ENCODE measurements at places on chromosomes 13 and 19.

GRCh38 chr13:30846311-30846710 is 59.8 kb upstream of the MEDAG start:
- no peak for DNase-seq

GRCh38 chr13:48142436-48142835 is 47.5 kb upstream of the MED4 start:
- no peak for DNase-seq

DNA sequence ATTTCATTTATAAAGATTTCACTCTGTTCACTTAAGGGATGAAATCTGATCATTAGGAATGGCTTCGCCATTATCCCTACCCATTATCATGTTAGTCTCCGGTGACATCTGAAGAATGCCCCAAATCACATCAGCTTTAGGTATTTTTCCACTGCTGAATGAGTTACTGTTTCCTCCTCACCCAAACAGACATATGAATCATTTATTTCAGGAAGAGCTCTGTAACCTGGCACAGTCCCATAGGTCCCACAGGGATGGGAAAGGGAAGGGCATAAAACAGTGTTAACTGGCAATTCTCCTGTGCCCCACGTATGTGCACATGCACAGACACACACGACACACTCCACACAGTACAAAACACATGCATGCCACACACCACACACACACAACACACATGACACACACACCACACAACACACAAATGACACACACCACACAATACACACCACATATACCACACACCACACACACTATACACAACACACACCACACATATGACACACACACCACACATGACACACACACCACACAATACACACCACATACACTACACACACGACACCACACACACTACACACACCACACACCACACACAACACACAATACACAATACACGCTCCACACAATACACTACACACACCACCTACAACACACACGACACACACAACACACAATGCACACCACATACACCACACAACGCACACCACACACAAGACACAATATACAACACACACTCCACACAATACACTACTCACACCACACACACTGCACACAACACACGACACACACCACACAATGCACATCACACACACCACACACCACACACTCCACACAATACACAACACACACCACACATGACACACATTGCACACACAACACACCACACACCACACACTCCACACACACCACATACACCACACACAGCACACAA is 15.4 kb downstream of the TMEM255B start:
- no peak for DNase-seq

DNA sequence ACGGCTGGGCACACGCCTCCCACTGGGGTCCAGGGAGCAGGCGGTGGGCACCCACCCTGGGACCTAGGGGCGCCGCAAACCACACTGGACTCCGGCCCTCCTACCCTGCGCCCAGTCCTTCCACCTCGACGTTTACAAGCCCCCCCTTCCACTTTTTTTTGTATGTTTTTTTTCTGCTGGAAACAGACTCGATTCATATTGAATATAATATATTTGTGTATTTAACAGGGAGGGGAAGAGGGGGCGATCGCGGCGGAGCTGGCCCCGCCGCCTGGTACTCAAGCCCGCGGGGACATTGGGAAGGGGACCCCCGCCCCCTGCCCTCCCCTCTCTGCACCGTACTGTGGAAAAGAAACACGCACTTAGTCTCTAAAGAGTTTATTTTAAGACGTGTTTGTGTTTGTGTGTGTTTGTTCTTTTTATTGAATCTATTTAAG is 1.6 kb downstream of the JUNB start:
- no peak for DNase-seq

- DNase-seq: no peak
Observed at GRCh38 chr19:13262450-13262849, 112.2 kb downstream of the IER2 start.

- DNase-seq: no peak
Observed at GRCh38 chr19:17054746-17055145, 20.5 kb downstream of the HAUS8 start.

DNA sequence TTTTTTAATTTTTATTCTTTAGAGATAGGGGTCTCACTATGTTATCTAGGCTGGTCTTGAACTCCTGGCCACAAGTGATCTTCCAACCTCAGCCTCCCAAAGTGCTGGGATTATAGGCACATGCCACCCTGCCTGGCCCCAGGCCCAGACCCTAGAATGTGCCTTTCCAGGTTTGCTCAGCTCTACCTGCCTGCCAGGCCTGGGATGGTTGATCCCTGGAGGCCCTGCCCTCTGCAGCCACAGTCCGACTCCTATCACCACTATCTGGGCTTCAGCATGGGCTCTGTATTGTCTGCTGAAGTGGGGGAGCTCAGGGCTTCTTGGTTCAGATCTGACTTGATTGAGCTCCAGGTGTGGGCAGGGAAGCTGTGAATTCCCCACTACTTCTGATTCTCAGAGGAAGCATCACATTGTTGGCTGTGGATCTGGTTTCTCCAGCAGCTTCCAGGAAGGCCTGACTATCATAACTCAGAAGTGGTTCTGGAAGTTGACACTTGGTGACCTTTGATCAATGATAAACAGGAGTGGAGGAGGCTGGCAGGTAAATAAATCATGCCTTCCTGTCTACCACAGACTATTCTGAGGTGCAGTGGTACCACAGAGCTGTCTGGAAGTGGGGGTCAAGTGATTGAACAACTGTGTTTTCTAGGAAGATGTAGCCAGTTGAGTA is 71.9 kb downstream of the OLFM4 start:
- DNase-seq: no peak

DNA sequence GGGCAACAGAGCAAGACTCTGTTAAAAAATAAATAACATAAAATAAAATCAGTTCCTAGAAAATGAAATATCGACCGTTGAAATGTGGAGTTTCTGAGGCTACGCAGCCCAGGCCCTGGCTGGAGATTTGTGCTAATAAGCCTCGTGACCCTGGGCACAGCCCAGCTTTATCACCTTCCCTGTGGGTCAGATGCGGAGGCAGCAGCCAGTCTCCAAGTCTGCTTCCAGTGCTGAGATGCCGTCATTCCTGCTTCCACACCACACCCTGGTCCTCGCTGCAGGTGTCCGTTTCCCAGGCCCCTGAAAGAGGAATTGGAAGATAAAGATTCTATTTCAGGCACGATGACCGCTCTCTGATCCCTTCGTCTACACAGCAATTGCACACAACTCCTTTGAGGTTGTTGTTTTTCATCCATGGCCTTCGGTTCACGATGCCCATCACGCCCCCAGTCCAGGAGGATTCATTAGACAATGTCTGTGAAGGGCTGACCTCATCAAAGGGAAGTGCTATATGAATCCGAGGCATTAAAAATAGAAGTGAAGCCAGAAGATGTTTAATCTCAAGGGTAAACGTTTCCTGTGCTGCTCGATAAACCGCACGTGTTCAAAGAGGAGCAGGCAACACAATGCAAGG is 48.3 kb upstream of the ATP11A start:
- DNase-seq: no peak

DNA sequence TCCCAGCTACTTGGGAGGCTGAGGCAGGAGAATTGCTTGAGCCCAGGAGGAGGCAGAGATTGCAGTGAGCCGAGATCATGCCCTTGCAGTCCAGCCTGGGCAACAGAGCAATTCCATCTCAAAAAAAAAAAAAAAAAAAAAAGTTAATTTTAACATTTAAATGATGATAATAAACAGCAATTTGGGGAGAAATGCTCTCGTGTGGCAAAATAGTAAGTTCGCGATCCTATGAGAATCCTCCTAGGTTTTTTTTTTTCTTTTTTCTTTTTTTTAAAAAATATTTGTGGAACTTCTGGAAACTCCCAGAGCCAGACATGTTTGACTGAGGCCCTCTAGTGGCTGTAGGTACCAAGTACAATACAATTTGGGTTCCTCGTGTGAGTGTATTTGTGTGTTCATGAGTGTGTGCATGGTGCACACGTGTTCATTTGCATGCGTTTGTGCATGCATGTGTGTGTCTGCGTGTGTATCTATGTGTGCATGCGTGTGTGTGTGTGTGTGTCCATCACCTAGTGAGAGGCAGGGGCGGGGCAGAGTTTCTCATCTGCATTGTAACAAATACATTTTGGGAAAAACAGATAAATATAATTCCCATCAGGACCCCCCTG is 31.2 kb downstream of the TMPRSS9 start:
- DNase-seq: peak; percentile 13

DNA sequence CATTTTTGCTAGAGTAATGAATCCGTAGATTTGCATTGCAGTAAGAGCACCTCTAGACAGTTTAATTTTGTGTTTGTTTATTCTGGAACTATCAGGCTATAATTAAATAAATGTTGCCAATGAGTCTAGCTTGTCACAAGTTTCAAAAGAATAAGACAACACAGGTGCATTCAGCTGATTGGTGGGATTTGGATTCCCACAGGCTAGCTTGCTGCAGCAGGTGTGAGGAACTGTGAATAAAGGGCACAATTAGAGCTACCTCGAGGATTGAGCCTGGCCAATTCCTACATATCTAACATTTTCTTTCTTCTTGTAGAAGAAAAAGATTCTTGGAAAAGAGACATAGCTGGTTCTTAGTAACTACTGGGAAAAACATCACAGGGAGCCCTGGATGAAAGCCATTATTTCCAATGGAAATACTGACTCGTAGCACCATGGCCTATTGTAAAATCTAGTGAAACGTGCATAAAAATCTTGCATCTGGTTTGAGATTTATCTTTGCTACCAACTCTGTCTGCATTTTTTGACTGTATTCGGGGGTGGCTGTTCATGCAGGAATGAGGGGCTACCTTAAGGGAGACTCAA is 360.9 kb downstream of the FGF9 start:
- no peak for DNase-seq

DNA sequence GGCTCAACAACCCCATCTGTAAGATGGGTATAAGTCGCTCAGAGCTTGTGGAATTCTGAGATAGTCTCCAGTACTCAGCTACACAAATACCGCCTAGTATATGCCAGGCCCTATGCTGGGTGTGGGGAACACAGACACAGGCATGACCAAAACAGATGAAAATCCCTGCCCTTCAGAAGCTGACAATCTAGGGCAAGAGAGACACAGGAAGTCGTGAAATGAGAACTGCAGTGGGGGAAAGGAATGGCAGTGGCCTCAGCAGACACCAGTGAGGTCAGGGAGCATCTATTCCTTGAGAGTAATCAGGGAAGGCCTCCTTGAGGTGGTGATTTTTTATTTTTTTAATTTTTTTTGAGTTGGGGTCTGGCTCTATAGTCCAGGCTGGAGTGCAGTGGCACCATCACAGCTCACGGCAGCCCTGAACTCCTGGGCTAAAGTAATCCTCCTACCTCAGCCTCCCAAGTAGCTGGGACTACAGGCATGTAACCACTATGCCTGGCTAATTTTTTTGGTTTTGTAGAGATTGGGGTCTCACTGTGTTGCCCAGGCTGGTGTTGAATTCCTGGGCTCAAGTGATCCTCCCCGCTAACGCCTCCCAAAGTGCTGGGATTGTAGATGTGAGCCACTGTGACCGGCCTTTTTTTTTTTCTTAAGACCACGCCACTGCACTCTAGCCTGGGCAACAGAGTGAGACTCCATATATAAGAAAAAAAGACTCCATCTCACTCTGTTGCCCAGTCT is 3.2 kb downstream of the TMIGD2 start:
- DNase-seq: no peak

DNA sequence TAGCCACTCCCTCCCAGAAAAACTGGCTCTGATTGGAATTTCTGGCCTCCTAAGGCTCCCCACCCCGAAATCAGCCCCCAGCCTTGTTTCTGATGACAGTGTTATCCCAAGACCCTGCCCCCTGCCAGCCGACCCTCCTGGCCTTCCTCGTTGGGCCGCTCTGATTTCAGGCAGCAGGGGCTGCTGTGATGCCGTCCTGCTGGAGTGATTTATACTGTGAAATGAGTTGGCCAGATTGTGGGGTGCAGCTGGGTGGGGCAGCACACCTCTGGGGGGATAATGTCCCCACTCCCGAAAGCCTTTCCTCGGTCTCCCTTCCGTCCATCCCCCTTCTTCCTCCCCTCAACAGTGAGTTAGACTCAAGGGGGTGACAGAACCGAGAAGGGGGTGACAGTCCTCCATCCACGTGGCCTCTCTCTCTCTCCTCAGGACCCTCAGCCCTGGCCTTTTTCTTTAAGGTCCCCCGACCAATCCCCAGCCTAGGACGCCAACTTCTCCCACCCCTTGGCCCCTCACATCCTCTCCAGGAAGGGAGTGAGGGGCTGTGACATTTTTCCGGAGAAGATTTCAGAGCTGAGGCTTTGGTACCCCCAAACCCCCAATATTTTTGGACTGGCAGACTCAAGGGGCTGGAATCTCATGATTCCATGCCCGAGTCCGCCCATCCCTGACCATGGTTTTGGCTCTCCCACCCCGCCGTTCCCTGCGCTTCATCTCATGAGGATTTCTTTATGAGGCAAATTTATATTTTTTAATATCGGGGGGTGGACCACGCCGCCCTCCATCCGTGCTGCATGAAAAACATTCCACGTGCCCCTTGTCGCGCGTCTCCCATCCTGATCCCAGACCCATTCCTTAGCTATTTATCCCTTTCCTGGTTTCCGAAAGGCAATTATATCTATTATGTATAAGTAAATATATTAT is 6.1 kb downstream of the FOSB start:
- DNase-seq: no peak

- no peak for DNase-seq
Observed at GRCh38 chr13:31545616-31546015, 193.7 kb upstream of the RXFP2 start.

DNA sequence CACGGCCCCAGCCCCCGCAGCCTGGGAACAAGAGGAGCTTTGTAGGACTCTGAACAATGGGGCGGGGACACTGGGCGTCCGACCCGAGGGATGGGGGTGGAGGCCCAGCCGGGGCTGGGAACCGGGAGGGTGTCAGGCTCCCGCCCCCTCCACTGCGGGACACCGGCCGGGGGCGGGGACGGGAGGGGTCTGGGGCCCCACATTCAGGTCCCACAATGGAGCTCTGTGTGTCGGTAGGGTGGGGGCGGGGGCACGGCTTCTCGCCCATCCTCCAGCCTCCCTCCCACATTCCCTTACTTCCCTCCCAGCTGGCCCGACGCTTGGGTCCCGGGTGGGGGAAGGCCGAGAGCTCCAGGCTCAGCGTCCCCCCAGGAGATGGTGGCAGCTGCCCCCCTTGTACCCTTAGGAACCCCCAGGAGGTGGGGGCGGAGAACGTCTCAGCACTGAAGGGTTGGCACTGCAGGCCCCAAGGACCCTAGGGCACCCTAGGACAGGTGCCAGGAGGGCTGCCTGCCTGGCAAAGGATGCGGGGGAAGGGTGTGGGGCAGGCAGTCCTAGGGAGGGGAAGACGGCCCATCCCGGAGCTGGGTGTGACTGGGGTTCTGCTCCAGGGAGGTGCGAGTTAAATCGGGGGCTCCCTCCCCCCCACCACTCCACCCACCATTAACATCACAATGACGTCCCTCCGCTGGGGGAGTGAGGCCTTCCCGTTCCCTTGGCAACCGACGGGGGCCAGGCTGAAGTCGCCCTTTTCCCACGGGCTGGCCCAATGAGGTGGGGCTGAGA is 5.3 kb downstream of the TTYH1 start:
- no peak for DNase-seq

GRCh38 chr13:37192956-37193355 is 87.5 kb upstream of the CSNK1A1L start:
- DNase-seq: no peak

Data from stimulated activated CD8-positive, alpha-beta memory T cell treated with anti-CD3 and anti-CD28 coated beads, Interleukin-7, amount 100 ng/mL, for 1 hour (primary cell).